ENCODE measurements at places on chromosomes 4 and X.

DNA sequence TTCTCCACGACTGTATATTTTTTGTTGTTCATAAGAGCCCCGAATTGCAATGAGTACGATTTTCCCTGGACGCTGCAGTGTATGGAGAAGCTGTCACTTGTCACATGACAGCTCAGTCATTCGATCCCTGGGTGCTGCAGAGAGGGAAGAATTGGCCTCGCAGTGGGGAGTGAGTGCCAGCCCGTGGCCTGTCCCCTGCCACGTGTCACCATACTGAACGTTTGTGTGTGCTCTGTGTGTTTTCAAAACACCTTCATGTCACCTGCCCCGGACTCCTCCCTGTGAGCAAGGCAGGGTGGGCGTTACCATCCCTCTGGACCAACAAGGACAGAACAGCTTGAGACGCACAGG lies 77.9 kb downstream of the TBL1X start:
- no peak for DNase-seq

- no peak for DNase-seq
These were observed 32.0 kb upstream of the CLDN24 start for GRCh38 chr4:183354219-183354618.

DNA sequence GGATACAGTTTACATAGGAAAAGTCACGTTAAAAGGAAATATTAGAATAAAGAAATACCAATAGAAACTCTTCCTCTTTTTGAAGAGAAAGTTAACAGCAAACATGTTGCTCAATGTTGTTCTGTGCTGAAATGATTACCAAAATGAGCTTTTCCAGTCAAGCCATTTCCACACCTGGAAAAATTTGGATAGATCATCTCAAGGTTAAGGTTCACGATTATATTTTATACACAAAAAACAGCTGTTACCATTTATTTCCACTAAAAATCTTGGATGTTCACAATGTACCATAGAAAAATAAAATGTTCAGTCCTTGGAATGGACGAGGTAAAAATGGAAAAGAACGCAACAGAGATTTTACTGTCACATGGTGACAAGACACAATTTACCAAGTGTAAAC lies 218.7 kb downstream of the SCFD2 start:
- no peak for DNase-seq

DNA sequence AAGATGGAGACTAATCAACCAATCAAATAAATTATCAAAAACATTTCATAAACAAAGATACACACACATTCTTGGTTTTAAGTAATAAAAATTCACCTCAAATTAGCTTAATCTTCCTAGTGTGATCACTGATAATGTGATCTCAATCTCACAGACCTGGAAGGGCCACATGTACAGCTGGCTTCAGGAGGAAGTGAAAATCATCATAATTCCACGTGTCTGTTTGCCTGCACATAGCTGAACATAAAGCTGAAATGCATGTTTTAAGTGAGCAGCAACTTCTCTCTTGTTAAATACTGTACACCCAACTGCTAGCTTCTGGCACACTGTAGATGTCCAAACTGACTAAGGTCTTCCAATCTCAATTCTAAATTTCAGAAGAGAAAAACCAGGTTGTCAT lies 53.8 kb downstream of the ARHGAP6 start:
- DNase-seq, result no peak

GRCh38 chrX:28542791-28543190 lies 44.5 kb upstream of the IL1RAPL1 start:
- no peak for DNase-seq

DNA sequence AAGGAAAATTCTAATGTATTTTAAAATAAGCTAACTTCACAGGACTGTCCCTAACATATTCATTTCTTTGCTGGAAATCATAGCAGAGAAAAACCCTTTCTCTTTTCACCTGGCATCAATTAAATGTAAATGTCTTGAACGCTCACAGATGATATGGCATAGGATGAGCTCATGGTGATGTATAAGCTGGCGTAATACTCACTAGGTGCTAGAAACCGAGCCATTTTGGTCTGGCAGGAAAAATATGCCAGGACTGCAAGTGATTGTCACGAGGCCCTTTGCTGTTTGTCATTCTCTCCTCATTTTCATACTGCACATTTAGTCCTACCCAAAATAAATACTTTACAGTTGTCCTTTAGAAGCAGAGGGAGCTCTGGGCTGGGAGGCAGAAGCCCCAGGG lies 222.7 kb upstream of the LNX1 start:
- DNase-seq, result no peak

- no peak for DNase-seq
These were observed 1.2 kb upstream of the ZNF827 start for GRCh38 chr4:145939856-145940255.

DNA sequence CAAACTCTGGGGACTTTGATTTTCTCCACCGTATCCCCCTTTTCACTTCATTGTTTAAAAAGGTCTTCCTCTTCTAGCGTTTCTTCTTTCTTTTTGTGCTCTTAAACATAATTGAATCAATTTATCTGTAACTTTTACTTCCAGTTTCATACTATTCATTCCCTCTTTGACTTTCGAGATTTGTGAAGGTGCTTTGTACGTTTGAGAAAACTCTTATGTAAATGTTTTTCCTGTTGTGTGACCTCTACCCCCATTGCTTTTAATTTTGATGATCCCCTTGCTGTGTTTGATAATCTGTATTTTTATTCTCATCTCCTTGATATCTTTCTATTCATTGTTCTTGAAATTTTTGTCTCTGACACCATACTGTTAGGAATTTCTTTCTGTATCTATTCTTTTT lies 4.8 kb downstream of the USP38 start:
- no peak for DNase-seq

DNA sequence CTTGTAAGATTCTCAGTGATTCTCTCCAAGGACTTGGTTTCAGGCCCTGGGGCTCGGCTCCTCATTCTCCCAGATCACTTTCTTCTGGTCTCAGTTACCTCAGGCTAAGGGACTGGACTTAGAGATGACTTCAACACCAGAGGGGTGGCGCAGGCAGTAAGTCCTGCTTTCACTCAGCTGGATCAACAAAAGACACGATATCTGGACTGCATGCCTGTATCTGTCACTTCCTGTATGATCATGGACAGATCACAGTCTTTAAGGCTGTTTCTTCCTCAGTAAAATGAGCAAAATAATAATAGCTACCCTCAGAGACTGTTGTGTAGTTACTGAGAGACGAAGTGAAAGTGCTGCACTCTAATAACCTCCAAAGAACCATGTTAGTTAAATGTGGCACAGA lies 19.5 kb upstream of the CXCR3 start:
- no peak for DNase-seq

GRCh38 chrX:73681408-73681807 lies 118.4 kb downstream of the CHIC1 start:
- no peak for DNase-seq

DNA sequence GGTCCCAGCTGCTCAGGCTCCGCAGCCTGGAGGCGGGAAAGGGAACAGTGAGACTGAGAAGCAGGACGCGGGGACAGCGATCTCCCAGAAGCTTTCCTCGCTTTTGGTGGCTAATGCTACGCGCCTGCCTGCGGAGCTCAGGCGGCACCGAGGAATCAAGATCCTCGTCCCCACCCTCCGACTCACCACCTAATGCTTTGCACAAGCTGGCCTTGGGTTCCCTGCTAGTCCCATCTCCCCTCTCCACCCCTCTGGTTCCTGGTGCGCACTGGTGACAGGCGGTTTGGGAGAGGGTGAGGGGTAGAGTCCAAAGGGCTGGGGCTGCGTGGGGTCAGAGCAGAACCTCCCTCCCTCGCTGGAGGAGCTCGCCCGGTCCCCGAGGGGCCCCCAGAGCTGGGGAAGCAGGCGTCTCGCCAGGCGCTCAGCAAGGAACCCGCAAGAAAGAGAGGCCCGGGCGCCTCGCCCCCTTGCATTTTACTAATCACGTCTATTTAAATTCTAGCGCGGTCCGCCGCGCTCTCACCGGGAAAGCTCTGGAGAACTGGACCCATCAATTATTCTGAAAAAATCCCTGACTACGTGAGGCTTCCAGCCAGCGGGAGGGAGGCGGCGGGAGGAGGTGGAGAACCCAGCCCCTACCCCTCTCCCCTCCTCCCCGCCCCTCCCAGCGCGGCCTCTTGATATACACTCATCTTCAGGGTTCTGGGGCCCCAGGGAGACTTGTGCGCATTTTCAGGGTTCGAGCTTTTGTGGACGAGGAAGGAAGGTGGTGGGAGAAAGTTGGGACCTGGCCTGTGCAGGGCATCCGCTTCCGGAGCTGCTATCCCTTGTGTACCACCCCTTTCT lies 9.1 kb downstream of the POU4F2 start:
- DNase-seq, result no peak

DNA sequence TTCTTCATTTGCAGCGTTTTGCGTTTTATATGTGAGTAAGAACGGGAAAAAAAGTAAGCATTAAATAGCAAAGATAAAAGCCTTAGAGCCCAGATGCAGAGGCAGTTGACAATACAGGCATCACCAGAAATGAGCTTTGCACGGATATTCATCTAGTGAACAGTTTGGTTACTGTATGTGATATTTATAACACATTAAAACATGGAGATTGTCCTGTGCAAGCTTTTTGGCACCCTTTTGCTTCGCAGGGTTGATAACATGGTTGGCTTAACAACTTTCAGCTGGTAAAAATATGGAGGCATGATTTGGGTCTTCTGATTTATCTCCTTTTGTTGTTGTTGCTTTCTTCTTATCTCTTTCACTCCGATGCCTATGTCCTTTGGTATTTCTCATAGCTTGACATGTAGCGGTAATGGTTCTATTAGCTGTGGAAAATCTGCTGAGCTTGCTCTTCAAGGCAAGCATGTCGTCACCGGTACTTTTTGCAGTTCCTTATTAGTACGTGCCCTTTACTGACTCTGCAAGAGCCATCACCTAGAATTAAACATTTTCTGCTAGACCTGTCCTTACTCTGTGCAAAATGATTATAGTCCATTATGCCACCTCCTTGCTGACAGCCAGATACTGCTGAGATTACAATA lies 102.9 kb downstream of the PCDH7 start:
- DNase-seq, result no peak

DNA sequence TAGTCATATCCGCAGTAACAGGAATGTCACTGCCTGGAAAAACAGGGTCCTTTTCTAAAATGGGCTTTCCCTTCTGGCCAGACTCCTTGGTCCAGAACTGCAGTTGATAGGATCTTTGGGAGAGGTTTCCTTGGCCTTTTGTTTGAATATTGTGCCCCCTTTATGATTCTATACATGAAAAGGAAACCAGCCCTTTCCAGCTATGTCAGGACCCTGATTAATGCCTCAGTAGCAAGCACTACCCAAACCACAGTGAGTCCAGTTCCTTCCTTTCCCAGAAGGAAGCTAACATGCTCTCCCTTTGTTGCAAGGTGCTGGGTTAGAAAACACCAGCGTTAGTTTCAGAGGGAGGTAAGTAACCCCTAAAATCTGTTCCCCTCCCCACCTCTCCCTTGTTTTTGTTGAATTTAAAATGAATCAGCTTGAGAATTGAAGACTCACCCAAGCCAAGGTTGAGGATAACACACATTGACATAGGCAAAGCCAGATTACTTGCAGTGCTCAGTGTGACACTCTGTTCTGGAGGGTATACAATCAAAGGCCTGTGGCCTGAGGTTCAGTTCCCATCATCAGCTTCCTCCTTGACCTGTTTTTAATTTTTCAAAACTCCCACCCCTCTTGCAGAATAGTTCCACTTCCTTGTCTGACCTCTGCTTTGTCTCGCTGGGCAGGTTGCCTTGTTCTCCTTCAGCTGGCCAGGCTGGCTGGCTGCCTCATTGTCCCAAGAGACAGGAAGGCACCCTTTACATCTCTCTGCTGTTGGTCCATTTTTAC lies 87.6 kb upstream of the PLAC1 start:
- no peak for DNase-seq

- no peak for DNase-seq
These were observed 37.4 kb downstream of the MGARP start for GRCh38 chr4:139242511-139243051.
